H7 (cell line): ENCODE measurements at places on chromosomes 12 and 14. TPM values are rescaled to one million over a fixed set of nuclear protein-coding genes. Genes with fewer than 3 reads are reported as not detected.

Gene ARMH4
- 2.4 and 2.9 TPM in 2 replicates for total RNA-seq

- DNase-seq = no peak
Measured at GRCh38 chr12:104309446-104309993, 6.0 kb downstream of the EID3 start.

- DNase-seq = no peak
Measured at GRCh38 chr14:49512571-49512970, 73.6 kb downstream of the RPS29 start.

GRCh38 chr12:126993898-126994297, 1273.1 kb upstream of the TMEM132C start:
- no peak for DNase-seq
